CD4-positive, alpha-beta T cell treated with Interleukin-12 subunit alpha and Interleukin-12 subunit beta, for 1 hour (primary cell): ENCODE measurements at places on chromosomes 5 and 9.
A peak's percentile ranks its signal among the peaks of the same experiment; 100 is the strongest.

GRCh38 chr5:6700074-6700684 is 13.1 kb upstream of the TENT4A start:
- no peak for DNase-seq

DNA sequence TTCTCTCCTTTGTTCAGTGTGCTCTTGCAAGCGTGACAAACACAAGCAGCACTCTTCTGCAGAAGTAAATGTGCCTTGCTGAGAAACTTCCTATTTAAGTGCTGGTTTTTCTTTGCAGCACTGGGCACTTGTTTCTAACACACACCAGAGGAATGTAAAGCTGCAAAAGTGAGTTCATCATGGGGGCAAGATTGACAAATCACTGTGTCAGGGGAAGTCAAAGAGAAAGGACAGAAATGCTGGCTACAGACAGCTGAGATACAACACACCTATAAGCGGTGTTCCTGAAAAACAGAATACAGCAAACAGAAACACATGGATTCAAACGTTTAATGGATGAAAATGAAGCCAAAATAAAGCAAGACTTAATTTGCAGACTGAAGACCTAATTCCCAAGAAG is 19.6 kb downstream of the ROR2 start:
- DNase-seq: no peak

- no peak for DNase-seq
These were observed 131.7 kb upstream of the ELL2 start for GRCh38 chr5:96093340-96093739.

DNA sequence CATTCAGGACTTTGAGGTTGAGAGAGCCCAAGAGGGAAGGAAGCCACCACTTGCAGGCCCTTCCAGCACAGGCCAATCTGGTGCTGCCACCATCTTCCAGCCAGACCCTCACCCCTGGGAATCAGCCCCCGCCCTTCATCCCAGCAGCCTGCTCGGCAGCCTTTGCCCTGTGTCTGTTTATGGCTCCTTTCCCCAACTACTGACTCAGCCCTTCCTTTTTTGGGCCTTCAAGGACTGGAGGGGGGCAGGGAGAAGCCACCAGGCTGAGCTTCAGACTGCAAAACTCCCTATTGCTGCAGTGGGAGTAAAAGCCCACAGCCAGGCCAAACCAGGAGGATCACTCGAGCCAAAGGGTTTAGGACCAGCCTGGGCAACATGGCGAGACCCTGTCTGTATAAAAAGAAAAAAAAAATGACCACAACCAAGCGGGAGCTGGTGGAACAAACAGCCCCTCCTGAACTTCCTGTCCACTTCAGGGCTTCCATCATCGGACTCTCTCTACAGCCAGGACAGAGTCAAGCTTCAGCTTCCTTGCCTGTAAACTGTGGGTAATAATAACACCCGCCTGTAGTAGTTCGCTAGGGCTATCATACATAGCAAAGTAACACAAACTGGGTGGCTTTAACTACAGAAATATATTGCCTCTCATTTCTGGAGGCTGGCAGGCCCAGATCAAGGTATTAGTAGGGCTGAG is 85.9 kb upstream of the IL17B start:
- DNase-seq: no peak

GRCh38 chr5:75306746-75307145 is 30.3 kb upstream of the HMGCR start:
- DNase-seq: no peak

DNA sequence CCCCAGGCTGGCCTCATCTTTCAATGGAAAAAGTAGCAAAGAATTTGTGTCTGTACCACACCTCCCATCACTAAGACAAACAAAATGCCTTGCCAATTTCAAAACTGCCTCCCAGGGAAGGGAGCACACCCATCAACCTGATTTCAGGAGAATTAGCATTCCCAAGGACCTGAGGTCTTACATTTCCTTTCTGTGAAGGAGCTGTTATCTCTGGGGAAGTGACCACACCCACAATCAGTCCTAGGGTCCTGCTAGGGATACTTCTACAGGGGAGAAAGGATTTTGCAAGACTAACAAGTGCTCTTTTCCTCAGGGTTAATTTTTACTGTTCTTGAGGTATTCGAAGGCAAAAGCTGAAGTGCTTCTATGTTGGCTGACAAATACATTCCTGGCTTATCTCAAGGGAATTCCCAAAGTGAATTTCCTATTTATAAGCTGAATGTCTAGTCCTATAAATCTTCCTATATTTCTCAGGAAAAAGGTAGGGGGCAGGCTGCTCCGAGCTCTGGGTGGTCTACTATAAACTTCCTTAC is 97.4 kb upstream of the ITGA1 start:
- DNase-seq: no peak

- DNase-seq: no peak
These were observed 60.3 kb upstream of the DAB2 start for GRCh38 chr5:39485079-39485478.

- no peak for DNase-seq
These were observed 34.3 kb downstream of the EPB41L4B start for GRCh38 chr9:109286571-109286977.

- no peak for DNase-seq
These were observed 60.0 kb downstream of the MEGF9 start for GRCh38 chr9:120654272-120654671.

DNA sequence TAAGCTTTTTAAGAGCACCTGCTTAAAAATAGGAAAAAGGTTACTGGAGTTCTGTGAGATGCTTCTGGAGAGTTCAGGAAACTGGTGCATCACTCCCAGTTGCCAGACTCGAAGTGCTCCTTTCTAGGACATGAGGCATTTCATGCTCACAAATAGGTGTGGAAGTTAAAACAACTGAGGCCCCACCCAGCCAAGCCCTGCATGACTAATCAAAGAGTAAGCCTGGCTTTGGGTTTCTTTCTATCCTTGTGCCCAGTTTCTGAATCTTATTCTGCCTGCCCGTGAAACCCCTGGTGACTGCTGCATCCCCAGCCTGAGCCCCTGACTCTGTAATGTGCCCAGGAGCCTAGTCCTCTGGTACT is 7.7 kb downstream of the SPINK9 start:
- DNase-seq: no peak

DNA sequence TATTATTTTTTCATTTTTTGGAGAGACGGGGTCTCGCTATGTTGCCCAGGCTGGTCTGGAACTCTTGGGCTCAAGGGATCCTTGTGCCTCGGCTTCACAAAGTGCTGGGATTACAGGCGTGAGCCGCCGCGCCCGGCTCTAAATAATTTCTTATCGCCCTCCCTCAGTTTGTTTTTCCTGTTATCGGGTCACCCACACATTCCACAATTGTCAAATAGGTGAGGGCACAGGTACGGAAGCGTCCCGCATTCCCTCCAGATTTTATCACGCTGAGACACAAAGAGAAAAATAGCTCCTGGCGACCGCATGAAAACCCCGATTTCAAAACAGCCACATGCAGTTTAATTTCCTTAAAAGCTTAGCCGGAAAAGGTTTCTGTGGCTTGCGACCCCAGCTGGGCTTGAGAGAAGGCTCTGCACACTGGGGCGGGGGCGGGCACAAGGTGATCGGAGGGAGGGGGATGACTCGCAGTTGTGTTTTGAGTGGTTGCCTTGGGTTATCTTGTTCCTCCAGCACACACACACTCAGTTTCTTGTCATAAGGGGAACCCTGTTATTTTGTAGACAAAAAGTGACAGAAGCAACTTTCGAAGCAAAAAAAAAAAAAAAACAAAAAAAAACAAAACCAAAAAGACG is 717 bp upstream of the IQGAP2 start:
- peak; percentile 88 for DNase-seq
